ENCODE measurements at places on chromosomes 16 and 17. TPM values are rescaled to one million over a fixed set of nuclear protein-coding genes. Genes with fewer than 3 reads are reported as not detected.

Gene LRRC36
- total RNA-seq: 0.36 TPM

Gene GNG13
- total RNA-seq: not detected

DNA sequence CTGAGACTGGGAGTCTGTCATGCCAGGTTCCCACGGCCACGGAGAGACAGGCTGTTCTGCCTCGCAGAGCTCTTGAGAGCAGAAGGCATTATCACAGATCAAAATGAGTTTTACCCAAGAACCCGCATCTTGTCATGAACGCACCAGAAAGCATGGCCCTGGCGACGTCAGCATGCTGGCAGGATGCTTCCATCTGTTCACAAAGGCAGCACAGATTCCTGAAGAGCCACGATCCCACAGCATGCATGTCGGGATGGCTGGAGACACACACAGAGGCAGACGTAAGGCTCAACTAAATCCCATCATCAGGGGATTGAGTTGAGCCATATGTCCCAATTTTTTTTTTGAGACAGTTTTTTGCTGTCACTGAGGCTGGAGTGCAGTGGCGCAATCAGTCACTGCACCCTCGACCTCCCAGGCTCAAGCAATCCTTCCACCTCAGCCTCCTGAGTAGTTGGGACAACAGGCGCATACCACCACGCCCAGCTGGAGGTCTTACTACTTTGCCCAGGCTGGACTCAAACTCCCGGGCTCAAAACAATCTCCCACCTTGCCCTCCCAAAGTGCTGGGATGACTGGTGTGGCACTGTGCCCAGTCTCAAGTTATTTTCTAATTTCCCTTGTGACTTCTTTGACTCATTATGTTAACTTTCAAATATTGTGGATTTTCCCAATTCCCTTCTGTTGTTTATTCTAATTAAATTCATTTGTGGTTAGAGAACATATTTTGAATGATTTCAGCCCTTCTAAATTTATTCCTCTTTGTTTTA is 11.1 kb downstream of the FANCA start:
- DNase-seq: no peak

GRCh38 chr17:19292377-19292711 is 55.2 kb downstream of the EPN2 start:
- DNase-seq: no peak

Gene CPD
- total RNA-seq: 24.8 TPM

- DNase-seq: peak; percentile 55
These were observed 2.5 kb downstream of the TTLL6 start for GRCh38 chr17:48814504-48814903.

Data from Daoy (cell line).